Uterus (tissue), 4 donors: ENCODE measurements at places on chromosomes 13 and 19.
A peak's percentile ranks its signal among the peaks of the same experiment; 100 is the strongest.

GRCh38 chr19:47228168-47228936, 2.6 kb downstream of the BBC3 start:
- peak; percentile 65 for DNase-seq

DNA sequence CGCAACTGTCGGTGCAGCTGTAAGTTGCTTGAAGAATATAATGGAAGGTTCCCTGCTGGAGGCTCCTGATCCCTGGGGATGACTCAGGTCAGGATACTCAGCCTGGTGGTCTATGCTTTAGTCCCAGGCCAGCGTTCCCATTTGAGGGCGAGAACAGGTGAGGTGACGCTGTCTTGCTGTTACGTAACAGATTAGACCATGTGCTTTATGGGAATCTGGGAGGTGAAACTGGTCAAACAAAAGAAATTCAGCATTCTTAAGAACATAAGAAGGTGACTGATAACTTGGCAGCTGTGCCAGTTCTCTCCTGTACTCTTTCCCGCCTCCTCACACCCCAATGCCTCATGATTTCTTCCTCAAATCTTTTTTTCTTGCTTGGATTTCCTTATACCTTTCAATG, at the start of gene CXCL17:
CXCL17 (minus strand) TSS at position 114 of the 400 bp plus-strand sequence. CDS start 114 bp downstream, outside the sequence.
- no peak for DNase-seq

GRCh38 chr13:100694722-100695508, 20.3 kb upstream of the TMTC4 start:
- DNase-seq, result no peak

- no peak for DNase-seq
Measured at GRCh38 chr19:41297628-41298347, 12.2 kb upstream of the CCDC97 start.

GRCh38 chr13:98869408-98870090, 108.3 kb downstream of the DOCK9 start:
- peak; percentile 36 for DNase-seq

- DNase-seq, result no peak
Measured at GRCh38 chr13:62193919-62194318, 778.3 kb upstream of the PCDH20 start.

DNA sequence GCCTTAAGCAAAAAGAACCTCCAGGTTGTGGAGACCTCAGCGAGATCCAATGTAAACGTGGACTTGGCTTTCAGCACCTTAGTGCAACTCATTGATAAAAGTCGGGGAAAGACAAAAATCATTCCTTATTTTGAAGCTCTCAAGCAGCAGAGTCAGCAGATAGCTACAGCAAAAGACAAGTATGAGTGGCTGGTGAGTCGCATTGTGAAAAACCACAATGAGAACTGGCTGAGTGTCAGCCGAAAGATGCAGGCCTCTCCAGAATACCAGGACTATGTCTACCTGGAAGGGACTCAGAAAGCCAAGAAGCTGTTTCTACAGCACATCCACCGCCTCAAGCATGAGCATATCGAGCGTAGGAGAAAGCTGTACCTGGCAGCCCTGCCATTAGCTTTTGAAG, 58.5 kb downstream of the ARHGAP35 start:
- no peak for DNase-seq
